Gastrocnemius medialis (tissue), 4 donors: ENCODE measurements at places on chromosomes 6 and 20.

- no peak overlapping the region for H3K27ac ChIP-seq
- H3K4me1 ChIP-seq, result peaks cover 44% of the 10 kb centered on the region
- H3K27me3 ChIP-seq, result no peaks in the 10 kb centered on the region
These were observed 269.6 kb downstream of the ARID1B start for GRCh38 chr6:157046776-157047175.

- DNase-seq, result peak; percentile 19
- peak overlapping the region; percentile 72 for H3K27ac ChIP-seq
- H3K27me3 ChIP-seq, result no peaks in the 10 kb centered on the region
- no peak overlapping the region for H3K4me3 ChIP-seq
- peaks cover 40% of the 10 kb centered on the region for H3K4me1 ChIP-seq
These were observed 25.1 kb downstream of the NEDD9 start for GRCh38 chr6:11207199-11207968.

DNA sequence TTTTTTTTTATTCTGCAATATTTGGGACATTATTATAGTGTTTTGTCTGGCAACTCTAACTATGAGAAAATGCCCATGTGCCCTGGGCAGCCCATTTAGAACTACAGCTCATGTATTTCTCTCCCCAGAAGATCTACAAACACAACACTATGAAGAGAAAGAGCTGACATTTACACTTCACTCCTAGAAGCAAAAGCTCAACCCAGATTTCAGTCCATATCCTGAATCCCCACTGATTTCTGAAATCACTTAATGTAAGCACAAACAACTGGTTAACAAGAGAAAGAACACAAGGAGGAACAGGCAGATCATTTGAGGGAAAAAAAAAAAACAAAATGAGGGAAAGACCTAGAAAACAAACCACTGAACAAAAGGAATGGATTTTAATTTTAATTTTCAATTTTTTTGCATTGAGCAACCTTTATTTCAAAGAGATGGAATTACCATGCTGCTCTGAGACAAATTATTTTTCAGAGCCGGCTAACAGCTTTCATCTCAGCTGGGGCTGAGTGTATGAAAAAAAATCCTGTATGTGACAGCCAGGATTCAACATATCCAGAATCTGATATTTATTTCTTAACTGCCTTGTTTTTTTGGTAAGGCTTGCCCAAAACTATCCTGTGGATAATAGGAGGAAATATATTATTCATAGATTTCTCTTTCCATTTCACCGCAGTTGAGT is 32.5 kb downstream of the KIAA0319 start:
- H3K36me3 ChIP-seq, result no peaks in the 10 kb centered on the region
- no peak overlapping the region for H3K4me3 ChIP-seq
- DNase-seq, result no peak

GRCh38 chr6:136429264-136430065 is 120.8 kb downstream of the MAP7 start:
- no peak overlapping the region for H3K27ac ChIP-seq
- no peak for DNase-seq
- no peak overlapping the region for H3K4me3 ChIP-seq
- H3K36me3 ChIP-seq, result no peaks in the 10 kb centered on the region

DNA sequence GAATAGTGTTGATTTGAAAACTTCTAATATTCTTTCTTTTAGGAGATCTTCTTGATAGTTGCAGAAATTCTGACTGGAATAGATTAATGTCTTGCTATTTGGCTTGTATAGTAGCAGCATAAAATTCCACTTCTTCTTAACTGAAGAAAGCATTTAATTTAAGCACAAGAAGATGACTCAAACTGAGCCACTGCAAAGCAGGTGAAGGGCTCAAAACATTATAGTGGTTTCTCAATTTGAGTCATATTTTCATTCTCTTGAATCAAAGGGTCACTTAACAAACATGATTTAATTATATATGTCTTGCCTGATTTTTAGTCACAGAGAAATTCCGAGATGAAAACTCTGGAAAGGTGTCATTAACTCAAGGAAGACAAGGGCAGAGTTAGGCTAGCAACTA is 239.3 kb downstream of the ZNF217 start:
- no peak overlapping the region for H3K27ac ChIP-seq
- H3K36me3 ChIP-seq, result no peaks in the 10 kb centered on the region
- no peak for DNase-seq
- H3K4me1 ChIP-seq, result no peaks in the 10 kb centered on the region
- no peak overlapping the region for H3K4me3 ChIP-seq

- no peak for DNase-seq
- no peaks in the 10 kb centered on the region for H3K27me3 ChIP-seq
- no peak overlapping the region for H3K4me3 ChIP-seq
- no peak overlapping the region for H3K27ac ChIP-seq
- no peaks in the 10 kb centered on the region for H3K36me3 ChIP-seq
These were observed 12.4 kb upstream of the HLA-G start for GRCh38 chr6:29815118-29815750.

GRCh38 chr6:160393891-160394653 is 45.9 kb downstream of the SLC22A3 start:
- H3K36me3 ChIP-seq, result no peaks in the 10 kb centered on the region
- no peaks in the 10 kb centered on the region for H3K27me3 ChIP-seq

DNA sequence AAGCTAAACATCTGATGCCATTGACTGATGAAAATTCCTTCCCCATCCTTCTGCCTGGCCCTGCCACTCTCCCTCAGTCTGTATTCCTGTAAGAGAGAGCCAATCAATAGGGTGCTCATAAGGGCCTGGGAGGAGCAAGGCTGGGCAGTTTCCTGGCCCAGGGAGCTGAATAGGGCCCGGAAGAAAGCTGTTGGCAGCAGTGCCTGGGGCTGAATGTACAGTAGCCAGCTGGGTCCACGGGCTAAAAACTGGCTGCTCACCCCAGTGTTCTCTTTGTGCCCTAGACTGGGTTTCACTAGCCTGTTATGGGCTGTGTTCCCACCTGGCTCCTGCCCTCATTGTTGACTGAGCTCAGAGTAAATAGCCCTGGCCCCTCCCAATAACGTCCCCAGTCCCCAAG is 1.7 kb upstream of the WFDC2 start:
- H3K4me3 ChIP-seq, result no peak overlapping the region
- no peaks in the 10 kb centered on the region for H3K36me3 ChIP-seq
- no peak overlapping the region for H3K27ac ChIP-seq
- no peak for DNase-seq
- peaks cover 35% of the 10 kb centered on the region for H3K27me3 ChIP-seq

- H3K27me3 ChIP-seq, result no peaks in the 10 kb centered on the region
- H3K27ac ChIP-seq, result no peak overlapping the region
- no peak overlapping the region for H3K4me3 ChIP-seq
- no peaks in the 10 kb centered on the region for H3K36me3 ChIP-seq
- H3K4me1 ChIP-seq, result no peaks in the 10 kb centered on the region
These were observed 161.8 kb upstream of the SCGN start for GRCh38 chr6:25490018-25490801.

DNA sequence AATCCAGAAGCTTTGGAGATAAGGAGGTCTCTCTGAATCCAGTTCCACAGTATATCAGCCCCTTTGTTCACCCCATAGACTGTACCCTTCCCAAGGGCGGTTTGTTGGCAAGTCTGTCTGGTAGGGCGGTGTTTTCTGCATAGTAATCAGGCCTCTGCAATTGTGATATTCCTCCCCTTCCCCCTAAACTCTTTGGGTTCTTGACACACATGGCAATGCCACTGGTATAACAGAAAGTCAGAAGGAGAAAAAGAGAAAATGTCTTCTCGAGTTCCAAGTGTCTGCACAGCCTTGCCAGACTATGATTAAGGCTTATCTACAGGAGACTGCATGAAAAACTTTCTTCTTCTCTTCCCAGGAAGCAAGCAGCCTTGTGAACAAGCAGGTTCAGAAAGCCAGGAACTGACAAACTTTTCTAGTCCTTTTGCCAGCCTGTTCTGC is 45.6 kb downstream of the FOXO3 start:
- H3K4me1 ChIP-seq, result peaks cover 81% of the 10 kb centered on the region
- no peak for DNase-seq
- peaks cover 9% of the 10 kb centered on the region for H3K36me3 ChIP-seq
- H3K4me3 ChIP-seq, result no peak overlapping the region

- no peaks in the 10 kb centered on the region for H3K36me3 ChIP-seq
- no peak overlapping the region for H3K4me3 ChIP-seq
- no peaks in the 10 kb centered on the region for H3K27me3 ChIP-seq
- peak overlapping the region; percentile 65 for H3K27ac ChIP-seq
- no peaks in the 10 kb centered on the region for H3K4me1 ChIP-seq
These were observed 705.4 kb downstream of the PTPRT start for GRCh38 chr20:42484335-42484734.

GRCh38 chr6:25794784-25795183 is 37.1 kb downstream of the SLC17A1 start:
- no peak overlapping the region for H3K27ac ChIP-seq
- no peak for DNase-seq
- H3K27me3 ChIP-seq, result no peaks in the 10 kb centered on the region
- H3K4me1 ChIP-seq, result no peaks in the 10 kb centered on the region
